Fibroblast of skin of right biceps (primary cell): ENCODE measurements at places on chromosomes 7 and 10.

- no peak for DNase-seq
Measured at GRCh38 chr7:132697003-132697402, 120.7 kb upstream of the PLXNA4 start.

DNA sequence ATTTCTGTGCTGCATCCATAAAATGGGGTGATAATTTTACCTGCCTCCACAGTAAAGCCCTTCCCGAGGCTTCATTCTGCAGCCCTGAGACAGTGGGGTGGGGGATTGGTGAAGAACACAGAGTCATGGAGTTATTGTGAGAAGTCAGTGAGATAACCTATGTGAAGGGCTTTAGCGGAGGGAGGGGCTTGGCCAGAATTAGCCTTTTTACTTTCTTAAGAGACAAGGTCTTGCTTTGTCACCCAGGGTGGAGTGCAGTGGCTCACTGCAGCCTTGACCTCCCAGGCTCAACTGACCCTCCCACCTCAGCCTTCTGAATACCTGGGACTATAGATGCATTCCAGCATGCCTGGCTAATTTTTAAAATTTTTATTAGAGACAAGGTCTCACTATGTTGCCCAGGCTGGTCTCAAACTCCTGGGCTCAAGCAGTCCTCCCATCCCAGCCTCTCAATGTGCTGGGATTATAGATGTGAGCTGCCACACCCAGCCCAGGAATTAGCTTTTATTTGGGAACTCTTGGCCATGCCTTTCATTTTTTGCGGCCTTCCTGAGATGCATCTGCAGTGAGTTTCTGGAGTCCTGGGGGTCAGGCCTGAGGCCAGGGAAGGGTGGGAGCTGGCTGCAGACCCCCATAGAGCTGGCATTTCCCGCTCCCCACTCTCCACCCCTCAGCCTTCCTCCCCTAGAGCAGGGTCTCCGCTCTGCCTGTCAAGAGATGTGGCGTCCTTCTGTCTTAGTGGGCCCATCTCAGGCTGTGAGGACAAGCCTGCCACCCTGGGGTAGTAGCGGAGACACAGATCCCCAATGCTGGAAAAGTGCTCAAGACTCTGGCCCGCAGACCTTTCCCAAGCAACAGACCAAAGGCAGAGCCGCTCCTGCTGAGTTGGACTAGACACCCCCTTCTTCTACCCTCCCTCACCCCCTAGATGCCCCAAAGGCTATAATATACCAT, 77.0 kb downstream of the ZMIZ1 start:
- DNase-seq, result no peak

GRCh38 chr7:80536426-80536825, 24.6 kb upstream of the GNAT3 start:
- no peak for DNase-seq

GRCh38 chr7:6172910-6173295, 99.5 kb downstream of the CYTH3 start:
- peak; percentile 15 for DNase-seq

GRCh38 chr7:17651341-17651740, 289.0 kb downstream of the SNX13 start:
- peak; percentile 56 for DNase-seq

DNA sequence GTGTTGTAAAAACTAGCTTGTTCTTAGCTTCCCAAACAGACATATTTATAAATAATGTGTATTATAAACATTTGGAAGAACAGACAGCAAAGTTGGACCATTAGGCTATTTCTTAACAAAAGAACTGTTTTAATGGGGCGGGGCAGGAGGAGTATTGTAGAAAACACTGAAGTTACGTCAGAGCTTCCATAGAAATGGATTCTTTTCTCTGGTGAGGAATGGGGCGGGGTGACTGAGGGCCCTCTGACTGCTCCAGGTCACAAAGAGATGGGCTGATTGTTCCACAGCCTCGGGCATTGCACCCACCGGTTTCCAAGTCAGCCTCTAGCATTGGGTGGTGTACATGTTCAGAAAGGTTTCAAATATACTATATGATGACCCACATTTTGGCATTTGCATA, 36.8 kb upstream of the ADAM12 start:
- DNase-seq, result no peak

DNA sequence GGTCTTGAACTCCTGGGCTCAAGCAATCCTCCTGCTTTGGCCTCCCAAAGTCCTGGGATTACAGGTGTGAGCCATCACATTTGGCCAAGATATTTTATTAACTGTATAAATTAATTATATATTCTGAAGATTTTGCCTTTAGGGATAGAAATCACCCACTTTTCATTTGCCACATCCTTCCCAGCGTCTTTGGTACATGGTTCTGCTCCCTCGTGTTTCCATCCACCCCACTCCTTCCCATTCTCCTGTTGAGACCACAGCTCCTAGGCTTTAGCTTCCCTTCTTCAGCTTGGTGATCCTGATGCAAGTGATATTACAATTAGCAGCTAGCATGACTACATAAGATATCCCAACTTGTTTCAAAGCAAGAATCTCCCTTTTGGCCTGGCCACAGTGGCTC, 8.4 kb downstream of the CPA1 start:
- no peak for DNase-seq

DNA sequence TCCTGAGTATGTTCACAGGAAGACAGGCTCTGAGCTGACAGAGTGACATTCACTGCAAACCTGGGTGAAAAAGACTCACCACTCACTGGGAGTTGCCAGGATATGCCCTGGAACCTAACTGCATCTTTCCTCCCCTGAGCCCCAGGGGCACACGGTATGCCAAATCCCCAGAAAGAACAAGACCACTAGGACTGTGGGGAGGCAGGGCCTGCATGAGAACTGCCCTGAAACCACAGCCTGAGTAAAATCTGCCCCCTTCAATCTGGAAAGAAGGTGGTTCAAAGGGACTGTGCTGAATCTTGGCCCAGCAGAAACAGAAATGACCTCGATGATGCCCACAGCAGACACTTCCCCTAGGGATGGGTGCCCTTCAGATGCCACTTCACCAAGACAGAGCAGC, 6.5 kb downstream of the FAM53B start:
- DNase-seq, result no peak

- no peak for DNase-seq
Measured at GRCh38 chr7:26637610-26638009, 226.8 kb downstream of the SKAP2 start.

DNA sequence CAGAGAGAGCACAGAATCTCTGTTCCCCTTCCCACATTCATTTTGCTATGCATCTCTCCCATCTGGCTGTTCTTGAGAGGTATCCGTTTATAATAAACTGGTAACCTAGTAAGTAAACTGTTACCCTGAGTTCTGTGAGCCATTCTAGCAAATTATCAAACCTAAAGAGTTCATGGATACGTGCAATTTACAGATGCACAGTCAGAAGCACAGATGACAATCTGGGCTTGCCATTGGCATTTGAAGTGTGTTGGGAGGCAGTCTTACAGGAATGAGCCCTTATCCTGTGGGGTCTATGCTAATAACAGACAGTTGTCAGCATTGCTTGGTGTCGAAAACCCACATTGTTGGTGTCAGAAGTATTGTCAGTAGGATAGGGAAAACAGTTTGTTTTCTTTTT, 151.8 kb downstream of the CFTR start:
- DNase-seq, result no peak

DNA sequence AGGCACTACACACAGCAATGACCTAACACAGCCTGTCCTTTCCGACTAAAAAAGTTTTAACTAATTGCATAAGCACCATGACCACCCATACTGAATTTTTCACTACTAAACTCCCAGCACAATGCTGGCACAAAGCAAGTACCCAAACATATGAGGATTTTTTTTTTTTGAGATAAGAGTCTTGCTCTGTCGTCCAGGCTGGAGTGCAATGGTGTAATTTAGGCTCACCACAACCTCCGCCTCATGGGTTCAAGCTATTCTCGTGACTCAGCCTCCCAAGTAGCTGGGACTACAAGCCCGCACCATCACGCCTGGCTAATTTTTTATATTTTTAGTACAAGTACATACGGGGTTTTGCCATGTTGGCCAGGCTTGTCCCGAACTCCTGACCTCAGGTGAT, 5.1 kb downstream of the UBE2H start:
- no peak for DNase-seq

GRCh38 chr10:91032611-91033206, 111.8 kb upstream of the ANKRD1 start:
- peak; percentile 28 for DNase-seq

GRCh38 chr10:23326544-23327307, 17.9 kb downstream of the C10orf67 start:
- DNase-seq, result no peak

DNA sequence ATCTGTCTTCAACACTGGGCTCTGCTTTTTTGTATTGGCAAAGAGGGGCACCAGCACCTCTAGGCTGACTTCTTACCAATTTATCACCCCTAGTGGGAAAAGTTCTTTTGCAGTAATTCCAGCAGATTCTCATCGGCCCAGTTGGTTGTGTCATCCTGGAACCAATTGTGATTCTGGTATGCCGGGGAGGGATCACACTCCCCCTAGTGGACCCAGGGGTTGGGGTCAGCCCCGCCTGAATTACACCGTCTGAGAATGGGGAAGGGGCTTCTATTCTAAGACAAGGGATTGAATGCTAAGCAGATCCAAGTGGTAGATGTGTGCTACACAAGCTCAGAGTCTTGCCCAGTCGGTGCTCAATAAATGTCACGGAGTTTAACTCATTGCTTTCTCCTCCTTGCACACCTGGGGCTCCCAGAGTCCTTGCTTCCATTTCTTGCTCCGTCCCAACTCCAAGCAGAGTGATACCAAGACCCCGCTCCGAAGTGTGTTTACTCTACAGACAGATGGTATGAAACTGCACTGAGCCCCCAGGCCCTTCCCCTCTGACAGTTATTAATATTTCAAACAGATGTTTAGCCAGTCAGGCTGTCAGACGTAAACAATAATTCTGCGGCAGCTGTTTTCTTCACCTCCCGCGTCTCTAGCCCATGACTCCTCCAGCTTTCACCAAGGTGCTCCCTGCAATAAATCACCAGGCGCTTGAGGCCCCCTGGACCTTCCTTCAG, 71.9 kb downstream of the C10orf105 start:
- no peak for DNase-seq

DNA sequence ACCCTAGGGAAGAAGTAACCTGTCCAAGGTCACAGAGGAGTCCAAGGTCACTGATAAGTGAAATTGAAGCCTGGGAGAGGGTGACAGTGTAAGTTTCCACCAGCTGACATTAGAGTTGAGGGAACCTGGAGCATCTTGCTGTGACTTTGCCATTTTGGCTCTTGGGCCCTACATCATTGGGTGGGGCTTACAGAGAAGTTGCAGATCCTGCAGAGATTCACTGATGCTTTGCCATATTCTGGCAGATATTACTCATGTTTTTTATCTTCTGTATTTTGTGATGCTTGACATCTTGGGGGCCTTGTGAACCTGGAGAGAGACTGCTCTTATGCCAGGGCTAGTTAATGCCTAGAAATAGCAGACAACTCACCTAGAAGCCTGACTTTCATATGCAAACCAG, 36.5 kb downstream of the SMKR1 start:
- DNase-seq, result no peak

- DNase-seq, result no peak
Measured at GRCh38 chr10:115895166-115895565, 377.8 kb downstream of the GFRA1 start.

- peak; percentile 46 for DNase-seq
Measured at GRCh38 chr7:30476459-30477145, 2.0 kb downstream of the NOD1 start.

DNA sequence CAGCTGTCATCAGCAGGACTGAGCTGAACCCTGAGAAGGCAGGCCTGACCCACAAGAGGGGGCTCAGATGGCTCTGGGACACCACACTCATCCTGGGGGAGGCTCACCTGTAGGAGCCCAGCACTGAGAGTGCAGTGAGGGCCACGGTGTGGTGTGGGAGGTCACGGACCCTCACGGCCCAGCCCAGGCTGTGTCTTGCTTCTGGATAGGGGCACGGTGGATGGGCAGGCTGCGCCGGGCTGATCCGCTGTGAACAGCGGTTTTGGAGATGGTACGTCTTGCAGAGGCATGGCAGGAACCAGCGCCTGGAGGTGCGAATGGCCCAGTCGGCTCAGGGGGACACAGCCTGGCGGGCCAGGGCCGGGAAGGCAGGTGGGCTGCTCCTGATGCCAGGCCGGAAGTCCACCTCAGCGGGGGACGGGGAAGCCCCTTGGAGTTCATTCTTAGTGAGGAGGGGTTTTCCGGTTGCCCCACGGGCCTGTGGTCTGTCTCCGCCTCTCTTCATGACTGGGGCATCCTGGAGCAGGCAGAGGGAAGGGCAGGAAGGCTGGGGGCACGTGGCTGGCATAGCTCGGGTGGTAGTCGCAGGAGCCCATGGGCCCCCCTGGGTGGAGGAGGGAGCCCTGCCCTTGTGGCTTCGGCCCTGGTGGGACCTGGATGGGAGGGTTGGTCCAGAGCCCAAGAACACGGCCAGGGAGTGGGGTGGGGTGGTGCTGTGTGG, 112.5 kb downstream of the UNCX start:
- DNase-seq, result no peak

GRCh38 chr7:152313217-152313616, 122.6 kb downstream of the KMT2C start:
- DNase-seq, result no peak

DNA sequence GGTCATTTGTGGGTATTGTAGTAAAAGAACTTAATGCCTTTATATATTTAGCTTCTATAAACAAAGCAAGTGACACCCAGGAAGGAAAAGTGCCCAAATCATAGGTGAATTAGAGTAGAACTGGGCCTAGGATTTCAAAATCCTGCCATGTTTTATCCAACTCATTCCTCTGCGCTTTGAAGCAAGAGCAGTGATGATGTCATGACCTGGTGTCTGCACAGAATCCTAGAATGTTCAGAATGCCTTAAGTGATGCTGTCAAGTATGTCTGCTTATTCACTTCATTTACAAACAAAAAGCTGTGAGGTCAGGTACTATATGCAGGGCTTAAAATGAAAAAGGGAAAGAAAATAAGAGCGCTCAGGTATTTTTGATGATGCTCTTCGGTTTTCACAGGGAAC, 737.2 kb upstream of the ANKRD30A start:
- no peak for DNase-seq

- no peak for DNase-seq
Measured at GRCh38 chr10:72058989-72059842, 29.1 kb downstream of the SPOCK2 start.

DNA sequence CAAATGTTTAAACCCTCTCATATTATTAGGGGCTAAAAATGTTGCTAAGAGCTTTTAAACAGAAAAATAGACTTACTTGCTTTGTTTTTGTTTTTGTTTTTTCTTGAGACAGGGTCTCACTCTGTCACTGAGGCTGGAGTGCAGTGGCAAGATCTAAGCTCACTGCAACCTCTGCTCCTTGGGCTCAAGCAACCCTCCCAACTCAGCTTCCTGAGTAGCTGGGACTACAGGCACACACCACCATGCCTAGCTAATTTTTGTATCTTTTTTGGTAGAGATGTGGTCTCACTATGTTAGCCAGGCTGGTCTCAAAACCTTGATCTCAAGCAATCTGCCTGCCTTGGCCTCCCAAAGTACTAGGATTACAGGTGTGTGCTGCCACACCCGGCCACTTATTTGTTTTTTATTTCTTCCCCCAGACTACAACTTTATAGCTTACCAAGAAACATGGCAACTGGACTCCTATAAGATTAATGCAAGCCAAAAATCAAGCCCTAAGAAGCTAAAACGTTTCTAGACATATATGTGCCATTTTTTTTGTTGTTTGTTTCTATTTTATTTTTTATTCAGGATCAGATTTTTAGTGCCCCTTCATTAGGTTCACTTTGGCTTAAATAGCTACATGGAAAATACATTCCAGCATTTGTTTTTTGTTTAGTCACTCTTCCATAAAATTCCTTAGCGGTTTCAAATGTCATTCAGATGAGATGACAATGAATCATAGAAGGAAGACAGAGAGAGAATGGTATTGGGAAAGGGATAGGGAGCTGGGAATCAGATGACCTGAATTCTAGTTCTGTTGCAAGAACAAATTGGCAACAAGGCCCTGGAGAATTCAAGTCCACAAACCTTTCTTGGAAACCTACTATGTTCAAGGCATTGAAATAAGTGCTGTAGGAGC, 163.4 kb upstream of the MKLN1 start:
- DNase-seq, result peak; percentile 96

GRCh38 chr7:128402356-128402755, 7.4 kb downstream of the IMPDH1 start:
- no peak for DNase-seq
